MV-4-11 (cell line): ENCODE measurements at places on chromosomes 13 and 19.

- DNase-seq = peak; percentile 73
Measured at GRCh38 chr19:34430738-34431625, 2.8 kb downstream of the UBA2 start.

DNA sequence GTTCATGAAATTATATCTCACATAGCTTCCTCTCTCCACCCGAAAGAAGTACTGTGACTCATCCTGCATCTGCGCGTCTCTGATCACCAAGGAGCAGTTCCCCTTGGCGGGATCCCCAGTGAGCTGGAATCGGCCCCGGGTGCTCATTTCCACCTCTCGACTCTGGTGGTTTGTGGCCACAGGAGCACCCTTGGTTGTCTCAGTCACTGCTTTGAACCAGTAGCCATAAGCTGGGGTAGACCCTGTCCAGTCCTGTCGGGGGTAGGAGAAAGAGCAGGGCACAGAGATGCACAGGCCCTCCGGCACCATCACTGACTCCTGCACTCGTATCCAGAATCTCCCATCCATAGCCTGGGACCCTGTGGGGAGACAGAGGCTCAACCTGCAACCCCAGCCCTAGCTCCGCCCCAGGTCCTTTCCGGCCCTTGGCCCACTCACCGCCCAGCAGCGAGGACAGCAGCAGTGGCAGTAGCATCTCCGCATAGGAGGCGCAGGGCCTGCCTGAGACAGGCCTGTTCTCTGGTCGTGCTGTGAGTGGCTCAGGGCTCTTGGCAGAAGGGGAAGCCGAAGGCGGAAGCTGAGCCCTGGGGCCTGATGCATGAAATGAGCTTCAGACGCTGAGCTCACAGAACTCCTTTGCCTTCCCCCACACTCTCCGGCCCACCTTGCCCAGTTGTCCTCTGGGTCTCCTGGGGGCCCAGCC is at the start of gene SIGLEC10:
Gene SIGLEC10 (minus strand): TSS at position 536 of the 703 bp plus-strand sequence. CDS start 61 bp downstream, at position 475.
- peak; percentile 94 for DNase-seq

DNA sequence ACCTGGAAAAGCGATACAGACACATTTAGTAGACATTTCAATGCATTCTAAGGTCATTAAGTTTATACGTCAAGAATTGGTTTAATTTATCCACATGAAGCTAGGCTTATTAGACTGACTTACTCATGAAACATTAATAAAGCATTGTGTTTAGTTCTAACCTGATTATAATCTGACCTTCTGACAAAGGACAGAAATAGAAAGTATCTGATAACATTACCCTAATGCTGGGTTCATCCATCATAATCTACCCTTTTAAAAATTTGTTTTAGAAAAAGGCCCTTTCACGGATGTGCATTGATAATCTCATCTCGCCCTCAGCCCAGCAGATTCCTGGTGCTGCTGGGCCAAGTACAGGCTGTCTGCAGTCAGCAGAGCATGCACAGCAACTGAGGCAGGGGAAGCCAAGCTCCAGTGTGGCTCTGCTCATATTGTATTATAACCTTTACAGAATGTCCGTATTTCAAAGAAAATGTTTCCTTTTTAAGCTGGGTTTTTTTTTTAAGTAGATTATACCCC is 142.1 kb upstream of the MAB21L1 start:
- DNase-seq = no peak

DNA sequence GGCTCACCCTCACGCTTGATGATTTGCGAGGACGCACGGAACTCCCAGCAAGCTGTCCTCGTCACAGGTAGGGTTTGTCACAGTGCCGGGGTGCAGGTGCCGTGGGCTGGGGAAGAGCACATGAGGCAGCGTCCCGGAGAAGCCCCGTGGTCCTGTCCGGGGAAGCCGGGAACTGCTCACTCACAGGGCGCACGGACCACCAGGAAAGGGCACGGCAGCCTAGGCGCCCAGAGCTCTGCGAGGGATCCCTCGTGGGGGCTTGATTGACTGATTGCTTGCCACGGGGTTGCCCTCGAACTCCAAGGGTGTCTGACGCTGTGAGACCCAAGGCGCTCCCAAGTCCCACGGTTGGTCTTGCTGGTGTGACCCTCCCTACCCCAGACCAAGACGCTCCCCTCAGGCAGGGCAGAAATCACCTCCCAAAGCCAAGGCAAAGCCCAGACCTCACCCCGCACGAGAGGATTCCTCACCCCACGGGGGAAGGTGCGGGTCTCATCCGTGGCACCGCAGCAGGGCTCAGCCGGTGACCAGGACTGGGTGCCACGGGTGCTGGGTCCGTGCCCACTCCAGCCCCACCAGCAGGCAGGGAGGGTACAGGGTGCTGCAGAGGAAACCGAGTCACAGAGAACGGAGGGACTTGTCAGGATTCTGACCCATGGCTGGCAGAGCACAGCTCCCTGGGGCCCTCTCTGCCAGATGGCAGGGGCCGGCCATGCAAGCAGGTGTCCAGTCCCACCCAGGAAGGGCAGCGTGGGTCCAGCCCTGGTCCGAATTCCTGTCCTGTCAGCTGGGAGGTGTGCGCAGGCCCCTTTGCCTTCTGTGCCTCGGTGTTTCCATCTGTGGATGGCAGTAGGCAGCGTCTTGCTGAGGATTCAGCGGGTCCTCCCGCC is 7.7 kb downstream of the C2CD4C start:
- DNase-seq = no peak

- no peak for DNase-seq
Measured at GRCh38 chr13:103517768-103518102, 451.5 kb upstream of the SLC10A2 start.
